Stimulated activated CD8-positive, alpha-beta memory T cell treated with anti-CD3 and anti-CD28 coated beads, Interleukin-7, amount 100 ng/mL, for 48 hours (primary cell): ENCODE measurements at places on chromosomes 13 and 19.

DNA sequence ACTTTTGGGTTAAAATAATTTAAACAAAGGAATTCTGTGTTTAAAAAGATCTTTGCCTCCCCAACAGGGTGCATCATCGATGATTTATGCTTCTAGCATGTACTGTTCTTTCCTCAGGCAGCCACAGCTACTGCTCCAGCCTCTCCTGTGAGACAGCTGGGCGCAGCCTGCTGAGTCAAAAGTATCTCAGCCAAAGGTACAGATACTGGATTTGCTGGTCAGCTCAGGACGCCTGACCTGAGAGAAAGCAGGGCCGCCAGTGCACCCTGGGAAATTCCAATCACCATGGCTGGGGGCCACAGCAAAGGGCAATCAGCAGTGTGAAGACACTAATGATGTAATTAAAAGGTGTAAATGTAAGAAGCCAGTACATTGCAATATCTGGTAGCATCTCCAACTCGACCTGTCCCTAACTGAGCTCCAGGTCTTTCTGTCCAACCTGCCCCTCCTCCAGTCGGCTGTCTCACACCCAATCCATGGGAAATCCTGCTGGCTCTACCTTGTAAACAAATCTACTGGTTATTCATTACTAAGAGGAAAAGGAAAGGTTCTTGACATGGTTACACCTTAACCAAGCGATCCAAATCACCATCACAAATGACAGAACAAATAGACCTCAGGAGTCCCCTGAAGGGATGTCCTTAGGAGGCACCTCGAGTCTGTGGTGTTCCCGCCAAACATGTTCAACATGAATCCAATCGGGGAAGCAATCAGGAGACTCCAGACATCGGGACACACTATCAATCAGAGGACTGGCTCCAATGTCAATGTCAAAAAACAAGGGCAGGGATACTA, 7.3 kb downstream of the OPA3 start:
- no peak for DNase-seq

- no peak for DNase-seq
Observed at GRCh38 chr13:75181906-75182305, 300.1 kb downstream of the TBC1D4 start.

GRCh38 chr19:56314018-56314380, 640 bp downstream of the ZSCAN5A start:
- DNase-seq, result no peak

DNA sequence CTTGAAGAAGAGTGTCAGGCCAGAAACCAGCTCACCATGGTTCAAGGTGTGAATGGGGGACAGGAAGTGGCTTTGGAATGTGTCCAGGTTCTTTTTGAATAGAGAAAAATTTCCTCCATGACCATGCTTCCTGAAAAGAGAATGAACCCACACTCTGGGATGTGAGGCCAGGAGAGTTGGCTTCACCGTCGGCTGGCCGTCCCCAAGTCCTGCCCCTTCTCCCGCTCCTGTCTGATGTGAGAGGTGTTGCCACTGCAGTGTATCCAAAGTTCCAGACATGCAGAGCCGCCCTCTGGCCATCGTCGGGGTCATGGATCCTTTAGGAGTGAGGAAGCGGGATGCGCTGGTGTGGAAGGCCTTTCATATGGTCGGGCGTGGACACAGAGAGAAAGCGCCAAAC, 101.2 kb downstream of the COL4A2 start:
- DNase-seq, result no peak

GRCh38 chr19:35341565-35342225, 6.0 kb upstream of the FFAR1 start:
- no peak for DNase-seq

DNA sequence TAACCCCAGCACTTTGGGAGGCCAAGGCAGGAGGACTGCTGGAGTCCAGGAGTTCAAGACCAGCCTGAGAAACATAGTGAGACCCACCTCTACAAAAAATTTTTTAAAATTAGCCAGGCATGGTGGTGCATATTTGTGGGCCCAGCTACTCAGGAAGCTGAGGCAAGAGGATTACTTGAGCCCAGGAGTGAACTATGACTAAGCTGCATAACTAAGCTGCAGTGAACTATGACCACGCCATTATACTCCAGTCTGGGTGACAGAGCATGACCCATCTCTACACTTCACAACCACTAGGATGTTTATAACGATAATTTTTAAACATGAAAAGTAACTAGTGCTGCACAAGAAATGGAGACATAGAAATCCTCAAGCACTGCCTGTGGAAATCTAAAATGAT, 352.7 kb upstream of the SGCG start:
- no peak for DNase-seq

DNA sequence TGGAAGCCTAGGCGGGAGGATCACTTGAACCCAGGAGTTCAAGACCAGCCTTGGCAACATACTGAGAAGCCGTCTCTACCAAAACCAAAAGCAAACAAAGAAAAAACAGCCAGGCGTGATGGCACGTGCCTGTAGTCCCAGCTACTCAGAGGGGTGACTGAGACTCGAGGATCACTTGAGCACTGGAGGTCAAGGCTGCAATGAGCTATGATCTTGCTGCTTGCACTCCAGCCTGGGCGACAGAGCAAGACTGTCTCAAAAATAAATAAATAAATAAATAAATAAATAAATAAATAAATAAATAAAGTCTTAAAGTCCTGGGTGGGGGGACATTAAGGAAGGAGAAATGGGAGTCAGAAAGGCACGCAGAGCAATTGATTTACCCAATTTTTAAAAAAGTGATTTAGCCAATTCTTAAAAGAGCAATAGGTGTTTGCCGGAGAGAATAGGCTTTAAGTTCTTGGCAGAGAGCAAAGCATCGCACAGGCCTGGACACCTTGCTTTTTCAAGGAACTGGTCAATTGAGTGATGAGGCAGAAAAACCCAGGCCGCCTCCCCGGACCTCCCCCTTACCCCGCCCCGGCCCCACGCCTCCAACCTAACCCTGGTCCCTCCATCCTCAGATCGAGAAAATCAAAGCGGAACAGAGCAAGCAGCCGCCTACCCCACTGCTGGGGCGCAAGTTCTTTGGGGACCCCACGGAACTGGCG, 9.5 kb upstream of the SHKBP1 start:
- no peak for DNase-seq

- DNase-seq, result no peak
Observed at GRCh38 chr13:109870696-109871370, 84.5 kb upstream of the IRS2 start.

GRCh38 chr19:11096210-11096841, 7.1 kb downstream of the LDLR start:
- DNase-seq, result no peak

GRCh38 chr19:57682226-57682766, 519 bp downstream of the ZNF551 start:
- DNase-seq, result no peak

DNA sequence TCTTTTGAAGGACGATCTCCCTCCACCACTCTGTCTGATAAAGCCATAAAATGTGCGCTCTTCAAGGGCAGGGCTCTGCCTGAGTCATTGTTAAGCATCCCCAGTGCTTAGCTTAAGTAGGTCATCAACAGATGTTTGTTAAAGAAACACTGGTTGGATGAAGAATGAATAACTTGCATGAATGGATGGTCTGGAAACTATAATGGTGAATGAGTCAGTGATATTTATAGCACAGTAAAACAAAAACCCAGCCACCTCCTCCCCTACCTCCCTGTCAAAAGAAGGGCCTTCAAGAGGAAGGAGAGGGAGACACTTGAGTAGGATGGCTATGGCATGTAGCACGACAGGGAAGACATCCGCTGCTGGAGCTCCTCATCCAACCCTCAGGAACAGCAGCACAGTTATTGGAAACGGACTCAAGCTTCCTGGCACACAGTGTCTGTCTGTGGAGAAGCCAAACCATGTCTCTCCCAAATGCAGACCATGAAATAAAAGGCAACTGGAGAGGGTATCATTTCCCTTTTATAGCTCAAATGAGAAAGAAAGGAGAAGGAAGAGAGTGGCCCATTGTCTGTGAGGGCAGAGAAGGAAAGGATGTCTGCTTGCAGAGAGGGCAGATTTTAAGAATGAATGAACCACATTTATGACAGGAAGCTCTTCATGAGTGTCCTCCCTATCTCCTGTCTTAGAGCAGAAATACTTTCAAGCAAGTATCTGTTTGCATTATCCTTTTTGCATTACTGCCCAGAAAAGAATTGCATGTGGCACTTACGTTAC, 183.5 kb upstream of the UBL3 start:
- no peak for DNase-seq
